ENCODE measurements at places on chromosomes 11 and 22.
A peak's percentile ranks its signal among the peaks of the same experiment; 100 is the strongest.

GRCh38 chr11:64477675-64478074, 113.3 kb upstream of the SLC22A12 start:
- no peak for DNase-seq

GRCh38 chr11:69427906-69428880, 53.3 kb upstream of the LINC01488 start:
- no peak for DNase-seq

DNA sequence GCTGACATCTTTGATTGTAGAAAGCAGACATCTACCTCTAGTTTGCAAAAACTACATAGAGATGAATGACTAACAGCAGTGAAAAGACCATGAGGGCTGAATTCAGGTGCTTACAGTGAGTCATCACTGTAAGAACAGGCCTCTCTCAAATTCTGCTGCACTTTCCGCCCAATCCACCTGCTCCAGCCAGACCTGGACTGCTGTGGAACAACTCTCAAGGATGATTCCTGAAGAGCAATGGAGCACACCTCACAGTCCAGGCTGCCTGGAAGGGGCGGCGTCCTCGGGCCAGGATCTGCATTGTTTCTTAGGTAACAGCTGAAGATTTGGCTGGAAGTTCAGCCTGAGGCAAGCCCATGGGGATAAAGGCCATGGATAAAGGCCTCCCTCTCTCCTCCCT, 15.1 kb downstream of the APOL2 start:
- DNase-seq = no peak

GRCh38 chr11:86632499-86633269, 39.7 kb downstream of the ME3 start:
- DNase-seq = no peak

GRCh38 chr11:11793073-11793472, 48.7 kb upstream of the USP47 start:
- no peak for DNase-seq

DNA sequence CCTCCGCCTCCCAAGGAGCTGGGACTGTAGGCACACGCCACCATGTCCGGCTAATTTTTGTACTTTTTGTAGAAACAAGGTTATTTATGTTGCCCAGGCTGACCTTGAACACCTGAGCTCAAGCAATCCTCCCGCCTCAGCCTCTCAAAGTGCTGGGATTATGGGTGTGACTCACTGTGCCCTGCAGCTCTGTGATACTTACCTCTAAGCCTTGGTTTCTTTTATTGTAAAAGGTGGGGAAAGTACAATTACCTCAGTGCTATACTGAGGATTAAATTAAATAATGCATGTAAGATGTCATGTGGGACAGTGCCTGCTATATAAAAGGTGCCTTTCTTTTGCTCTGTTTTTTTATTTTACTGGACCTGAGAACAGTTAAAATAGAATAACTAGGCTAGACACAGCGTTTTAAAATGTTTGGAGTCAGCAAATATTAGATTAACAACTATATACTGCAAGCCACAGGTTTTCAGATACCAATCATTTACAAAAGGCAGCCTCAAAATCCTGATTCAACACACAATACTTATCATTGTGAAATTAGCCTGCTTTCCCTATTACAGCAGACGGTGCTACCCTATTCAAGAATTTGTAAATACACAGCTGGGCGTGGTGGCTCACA, 30.0 kb downstream of the PRR14L start:
- DNase-seq = no peak

- DNase-seq = no peak
These were observed 46.5 kb downstream of the POLD3 start for GRCh38 chr11:74638869-74639268.

GRCh38 chr22:49825944-49826602, 1.6 kb downstream of the BRD1 start:
- DNase-seq = peak; percentile 54

DNA sequence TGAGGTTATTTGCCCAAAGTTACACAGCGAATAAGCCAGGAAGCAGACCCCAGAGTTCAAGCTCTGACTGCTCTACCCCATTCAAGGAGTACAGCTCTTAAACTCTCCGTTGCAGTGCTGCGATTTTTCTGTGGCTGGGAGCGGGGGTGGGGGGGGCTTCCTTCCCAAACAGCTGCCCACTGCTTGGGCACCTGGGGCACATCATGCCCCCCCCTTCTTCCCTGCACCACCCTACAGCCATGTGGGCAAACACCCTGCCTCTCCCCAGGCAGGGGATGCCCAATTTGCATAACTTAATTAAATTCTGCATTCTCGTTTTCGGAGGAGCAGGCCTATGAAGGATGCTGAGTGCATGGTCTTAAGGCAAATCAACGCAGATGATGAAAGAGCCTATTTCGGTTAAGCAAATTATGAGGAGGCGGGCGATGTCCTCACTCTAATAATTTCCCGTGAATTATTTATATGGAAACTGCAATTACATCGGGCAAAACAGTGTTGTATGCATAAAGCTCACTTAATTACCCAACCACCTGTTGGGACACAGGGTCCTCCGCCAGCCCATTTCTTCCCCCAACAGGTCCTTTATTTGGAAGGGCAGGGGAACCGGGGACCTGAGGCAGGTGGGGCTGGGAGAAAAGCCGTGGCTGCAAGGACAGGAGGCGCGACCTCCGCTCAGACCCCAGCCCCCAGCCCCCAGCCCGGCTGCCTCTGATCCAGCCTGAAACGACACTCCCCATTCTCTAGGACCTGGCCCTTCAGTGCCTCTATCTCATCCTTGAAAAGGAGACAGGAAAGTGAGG, 610.5 kb downstream of the BUD13 start:
- DNase-seq = no peak

- no peak for DNase-seq
These were observed 5.7 kb upstream of the DGAT2 start for GRCh38 chr11:75762885-75763284.

DNA sequence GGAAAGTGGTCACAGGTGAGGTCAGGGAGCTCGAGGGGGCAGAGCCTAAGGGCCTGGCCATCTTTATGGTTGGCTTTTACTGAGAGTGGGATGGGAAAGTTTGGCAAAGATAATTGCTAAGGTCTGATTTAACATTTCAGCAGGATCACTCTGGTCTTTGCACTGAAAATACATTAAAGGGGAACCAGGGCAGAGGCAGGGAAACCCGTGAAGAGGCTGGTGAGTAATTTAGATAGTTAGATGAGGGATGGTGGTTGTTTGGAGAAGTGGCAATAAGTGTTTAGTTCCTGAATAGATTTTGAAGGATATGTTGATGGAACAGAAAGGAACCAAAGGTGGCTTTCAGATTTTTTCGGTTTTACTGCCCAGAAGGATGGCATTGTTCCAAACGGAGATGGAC, 50.8 kb downstream of the SCN3B start:
- no peak for DNase-seq

GRCh38 chr11:11808992-11809615, 32.7 kb upstream of the USP47 start:
- DNase-seq = no peak

DNA sequence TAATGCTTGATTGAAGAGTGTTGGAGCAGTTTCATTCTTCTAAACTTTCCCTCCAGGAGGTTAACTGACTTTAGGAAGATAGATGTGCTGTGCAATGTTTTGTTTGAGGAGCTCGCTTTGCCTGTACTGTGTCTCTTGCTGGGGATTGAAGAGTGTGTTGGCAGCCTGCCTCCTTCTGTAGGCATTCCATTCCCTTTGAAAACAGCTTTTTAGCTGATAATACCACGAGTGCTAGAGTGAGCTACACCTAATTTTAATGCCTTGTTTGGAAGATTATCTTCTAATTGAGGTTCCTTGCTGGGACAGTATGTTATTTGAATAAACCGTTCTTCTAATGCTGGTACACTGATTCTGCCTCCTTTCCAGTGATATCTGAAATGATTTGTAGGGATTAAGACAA, 7.2 kb downstream of the DDX10 start:
- no peak for DNase-seq

DNA sequence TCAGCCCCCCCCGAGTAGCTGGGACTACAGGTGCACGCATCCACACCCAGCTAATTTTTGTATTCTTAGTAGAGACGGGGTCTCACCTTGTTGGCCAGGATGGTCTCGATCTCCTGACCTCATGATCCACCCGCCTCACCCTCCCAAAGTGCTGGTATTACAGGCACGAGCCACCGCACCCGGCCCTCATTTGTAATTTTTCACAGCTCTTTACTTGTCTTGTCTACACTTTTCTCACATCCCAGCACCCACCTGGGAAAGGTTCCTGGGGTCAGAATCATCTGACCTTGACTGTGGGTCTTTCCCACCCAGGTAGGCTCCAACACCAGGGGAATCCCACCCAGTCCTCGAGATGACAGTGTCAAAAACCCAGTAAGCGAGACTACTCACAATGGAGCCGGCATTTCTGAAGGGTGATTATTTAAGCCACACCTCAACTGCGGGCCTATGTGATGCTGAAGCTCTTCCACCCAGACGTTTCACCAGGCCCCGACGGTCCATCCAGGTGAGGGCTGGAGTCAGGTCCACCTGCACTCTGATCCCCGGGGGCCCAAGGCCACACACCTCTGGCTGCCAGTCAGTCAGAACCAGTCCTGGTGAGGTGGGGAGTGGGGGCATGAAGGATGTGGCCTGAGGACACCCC, 23.4 kb downstream of the CELSR1 start:
- no peak for DNase-seq

GRCh38 chr11:96373826-96374225, 15.9 kb downstream of the CCDC82 start:
- no peak for DNase-seq

DNA sequence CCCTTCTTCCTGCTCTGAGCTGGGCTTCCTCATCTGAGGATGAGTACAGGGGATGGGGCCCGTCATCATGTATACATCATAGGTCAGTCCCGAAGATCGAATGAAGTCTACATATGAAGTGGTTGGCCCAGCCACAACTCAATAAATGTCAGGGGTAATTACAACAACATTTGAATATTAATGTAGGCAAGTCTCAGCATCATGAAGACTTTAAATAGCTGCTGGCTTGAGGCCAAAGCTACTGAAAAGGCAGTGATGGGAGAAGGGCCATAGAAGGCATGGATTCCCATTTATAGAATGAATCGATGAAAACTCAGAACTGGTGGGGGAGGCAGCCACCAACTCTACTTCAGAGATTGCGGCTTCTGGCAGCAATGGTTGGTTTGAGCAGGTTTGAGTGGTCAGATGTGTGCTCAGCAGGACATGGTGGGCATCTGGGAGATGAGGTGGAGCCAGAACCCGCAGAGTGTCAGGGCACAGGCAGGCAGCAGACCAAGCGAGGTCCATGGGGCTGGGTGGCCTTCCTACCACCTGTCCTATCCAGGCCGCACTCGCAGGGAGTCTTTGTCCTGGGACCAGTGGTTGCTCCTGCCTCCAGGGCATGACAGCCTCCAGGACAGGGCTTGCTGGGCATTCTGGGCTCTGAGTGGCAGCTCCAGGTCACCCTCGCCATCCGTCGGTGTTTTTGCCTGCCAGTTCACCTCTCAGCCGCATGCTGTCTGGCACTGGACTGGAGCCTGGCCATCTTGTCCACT, 919.1 kb downstream of the TBC1D22A start:
- DNase-seq = no peak

GRCh38 chr11:68302256-68302655, 10.1 kb upstream of the LRP5 start:
- no peak for DNase-seq

GRCh38 chr11:108501396-108501795, 3.2 kb upstream of the POGLUT3 start:
- DNase-seq = no peak

DNA sequence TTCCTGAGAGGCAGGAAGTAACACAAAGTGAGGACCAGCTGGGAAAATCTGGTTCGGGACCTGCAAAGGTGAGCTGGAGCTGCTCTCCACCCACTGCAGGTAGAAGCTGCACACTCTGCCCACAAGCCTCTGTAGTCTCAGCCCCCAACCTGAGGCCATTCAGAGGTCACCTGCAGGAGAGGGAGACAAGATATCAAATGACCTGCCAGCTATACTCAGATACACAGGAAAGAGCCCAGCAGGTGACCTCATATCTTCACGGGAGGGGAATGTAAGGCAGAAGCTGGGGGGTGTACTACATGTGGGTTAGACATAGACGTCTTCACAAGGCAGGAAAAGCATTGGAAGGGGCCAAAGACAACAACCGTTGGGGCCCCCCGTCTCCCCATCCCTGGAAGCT, 86.1 kb downstream of the APIP start:
- DNase-seq = no peak

DNA sequence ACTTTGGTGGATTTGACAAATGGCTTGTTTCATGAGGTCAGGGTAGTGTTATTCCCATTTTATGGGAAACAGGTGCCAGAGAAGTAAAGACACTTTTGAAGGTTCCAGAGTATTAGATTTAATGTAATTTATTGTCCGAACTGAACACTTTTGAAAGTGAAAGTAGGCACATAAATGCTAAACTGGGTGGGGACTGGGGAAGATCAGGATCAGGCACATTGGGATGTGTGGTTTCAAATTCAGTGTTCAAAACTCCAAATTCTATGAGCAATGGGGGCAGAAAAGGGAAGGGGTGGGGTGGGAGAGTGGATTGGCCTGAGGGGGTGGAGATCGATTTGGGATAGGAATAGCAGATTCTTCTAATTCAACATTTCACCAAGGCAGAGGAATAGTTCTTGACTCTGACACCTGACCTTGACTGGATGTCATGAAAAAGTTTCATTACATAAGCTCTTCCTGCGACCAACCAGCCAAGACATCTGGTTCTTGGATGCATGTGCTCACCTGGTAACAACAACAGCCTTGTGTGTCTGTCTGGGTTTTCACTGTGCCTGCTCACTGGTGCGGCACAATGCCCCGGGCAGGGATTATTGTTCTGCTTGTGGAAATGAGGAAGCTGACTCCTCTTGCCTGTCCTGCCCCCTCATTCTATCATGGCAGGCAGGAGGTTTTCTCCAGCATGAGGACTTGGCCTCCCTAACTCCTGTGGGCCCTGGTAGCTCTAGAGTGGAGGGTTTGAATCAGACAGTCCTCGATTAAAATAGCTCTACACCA, 10.8 kb downstream of the PPFIBP2 start:
- DNase-seq = no peak

DNA sequence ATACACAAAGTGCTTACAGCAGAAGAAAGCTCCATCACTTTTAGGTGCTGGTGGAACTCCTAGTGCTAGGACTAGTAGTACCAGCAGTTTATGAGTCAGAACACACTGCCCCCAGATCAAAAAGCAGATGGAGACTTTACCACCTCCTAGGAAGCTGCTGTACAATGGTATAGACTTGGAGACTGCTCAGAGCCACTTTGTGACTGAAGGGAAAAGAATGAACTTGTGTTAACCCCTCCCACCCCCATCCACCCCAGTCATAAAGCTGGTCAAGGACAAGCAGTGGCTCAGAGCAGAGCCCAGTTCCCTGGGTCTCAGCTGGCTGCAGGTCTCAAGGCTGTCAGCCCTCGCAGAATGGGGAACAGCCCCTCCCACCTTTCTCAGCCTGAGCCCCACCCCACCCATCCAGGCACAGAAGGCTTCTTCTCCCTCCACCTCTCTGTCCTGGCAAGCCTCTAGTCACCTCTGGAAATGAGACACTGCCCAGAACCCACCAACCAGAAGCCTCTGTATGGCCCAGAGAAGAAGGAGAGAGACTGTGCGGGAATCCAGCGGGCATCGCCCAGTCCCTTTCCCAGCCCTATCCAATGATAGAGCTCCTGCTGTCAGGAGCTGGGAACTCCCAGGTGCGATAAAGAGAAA, 23.8 kb downstream of the PACSIN2 start:
- no peak for DNase-seq
